ENCODE measurements at places on chromosomes 5 and 9.

DNA sequence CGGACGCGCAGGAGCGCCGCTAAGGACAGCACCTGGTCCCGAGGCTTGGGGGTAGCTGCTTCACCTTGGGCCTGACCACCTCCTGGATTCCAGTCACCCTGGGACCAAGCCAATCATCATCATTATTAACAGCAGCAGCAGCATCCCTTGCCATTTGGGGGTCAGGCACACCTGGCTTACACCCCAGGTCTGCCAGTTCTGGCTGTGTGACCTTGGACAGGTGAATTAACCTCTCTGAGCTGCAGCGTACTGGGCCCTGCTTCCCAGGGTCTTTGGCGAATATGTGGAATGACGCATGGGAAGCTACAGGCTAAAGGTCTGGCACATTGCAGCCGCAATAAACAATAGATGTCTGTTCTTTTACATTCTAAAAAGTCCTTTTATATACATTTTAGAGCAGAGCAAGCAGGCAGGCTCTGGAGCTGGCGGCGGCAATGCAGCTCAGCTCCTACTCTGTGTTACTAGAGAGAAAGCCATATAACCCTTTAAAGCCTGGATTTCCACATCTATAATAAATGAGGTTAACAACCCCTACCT, 97.8 kb upstream of the CPLX2 start:
- DNase-seq, result no peak

- DNase-seq, result no peak
These were observed 93.7 kb upstream of the MRPS30 start for GRCh38 chr5:44714871-44715561.

GRCh38 chr9:134919303-134919702, 1.6 kb upstream of the FCN1 start:
- no peak for DNase-seq

DNA sequence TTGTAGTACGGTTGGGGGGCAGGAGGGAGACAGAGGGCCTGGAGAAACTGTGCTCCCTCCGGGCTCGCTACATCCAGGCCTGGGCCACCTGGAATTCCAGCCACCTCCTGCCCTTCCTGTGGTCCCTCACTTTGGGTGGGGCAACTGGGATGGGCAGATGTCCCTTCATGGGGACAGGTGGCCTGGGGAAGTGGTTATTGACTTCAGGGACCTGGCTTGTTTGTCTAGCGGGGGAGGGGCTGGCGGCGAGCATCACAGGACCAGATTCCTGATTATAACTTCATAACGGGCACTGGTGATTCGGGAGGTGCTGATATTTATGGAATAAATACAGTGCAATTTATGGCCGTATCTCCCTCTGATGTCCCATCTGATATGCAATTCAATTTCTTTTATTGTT, 20.1 kb upstream of the LAMC3 start:
- DNase-seq, result peak; percentile 61

DNA sequence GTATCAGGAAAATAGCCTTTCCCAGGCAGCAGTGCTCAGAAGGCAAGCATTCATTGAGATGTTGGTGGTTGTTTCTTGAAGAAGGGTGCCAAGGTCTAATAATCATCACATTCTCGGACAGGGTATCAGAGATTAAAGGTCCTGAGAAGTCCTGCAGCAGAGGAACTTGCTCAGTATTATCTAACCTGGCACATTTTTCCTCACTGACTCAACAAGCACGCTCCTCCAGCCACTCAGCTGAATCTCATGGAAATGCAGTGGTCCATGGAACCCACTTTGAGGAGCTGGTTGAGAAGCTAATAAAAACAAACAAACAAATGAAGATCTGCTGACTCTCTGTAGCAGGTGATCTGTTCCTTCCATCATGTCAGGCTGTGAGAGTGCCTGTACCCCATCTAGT, 35.3 kb upstream of the ICE1 start:
- no peak for DNase-seq

GRCh38 chr5:98793223-98793622, 19.8 kb downstream of the RGMB start:
- DNase-seq, result no peak

- peak; percentile 62 for DNase-seq
These were observed 66.7 kb downstream of the PCDH1 start for GRCh38 chr5:141811287-141812155.

GRCh38 chr5:160082614-160083500, 36.4 kb downstream of the PWWP2A start:
- no peak for DNase-seq

DNA sequence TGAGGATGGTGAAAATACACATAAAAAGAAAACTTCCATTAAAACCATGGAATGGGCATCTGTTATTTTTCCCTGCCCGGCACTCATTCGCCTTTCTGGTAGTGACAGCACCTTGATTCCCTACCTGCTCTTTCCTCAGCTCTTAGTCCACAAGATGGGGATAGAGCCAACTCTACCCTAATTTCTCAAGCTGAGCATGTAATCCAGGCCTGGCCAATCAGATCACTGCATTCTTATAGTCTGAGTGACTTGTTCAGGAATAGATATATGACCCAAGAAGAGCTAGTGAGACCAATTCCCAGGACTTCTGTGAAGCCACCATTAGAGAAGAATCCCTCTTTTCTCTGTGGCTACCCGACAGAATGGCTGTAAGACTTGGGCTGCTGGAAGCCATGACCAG, 58.1 kb downstream of the TSSK1B start:
- no peak for DNase-seq

GRCh38 chr5:65867542-65868195, 58.7 kb upstream of the ERBIN start:
- no peak for DNase-seq

GRCh38 chr9:21060919-21061561, 16.7 kb downstream of the IFNB1 start:
- DNase-seq, result no peak

DNA sequence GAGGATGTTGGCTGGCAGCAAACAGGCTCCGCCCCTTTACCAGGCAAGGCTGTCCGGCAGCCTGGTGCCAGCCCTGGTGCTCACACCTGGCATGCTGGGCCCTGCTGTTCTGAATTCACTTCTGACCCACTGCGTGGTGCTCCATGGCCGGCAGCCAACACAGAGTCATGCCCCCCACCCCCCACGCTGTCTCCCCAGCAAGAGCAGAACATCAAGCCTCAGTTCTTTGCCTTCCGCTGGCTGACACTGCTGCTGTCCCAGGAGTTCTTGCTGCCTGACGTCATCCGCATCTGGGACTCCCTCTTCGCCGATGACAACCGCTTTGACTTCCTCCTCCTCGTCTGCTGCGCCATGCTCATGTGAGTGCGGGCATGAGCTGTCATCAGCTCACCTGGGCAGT, 12.6 kb upstream of the ENDOG start:
- DNase-seq, result no peak

DNA sequence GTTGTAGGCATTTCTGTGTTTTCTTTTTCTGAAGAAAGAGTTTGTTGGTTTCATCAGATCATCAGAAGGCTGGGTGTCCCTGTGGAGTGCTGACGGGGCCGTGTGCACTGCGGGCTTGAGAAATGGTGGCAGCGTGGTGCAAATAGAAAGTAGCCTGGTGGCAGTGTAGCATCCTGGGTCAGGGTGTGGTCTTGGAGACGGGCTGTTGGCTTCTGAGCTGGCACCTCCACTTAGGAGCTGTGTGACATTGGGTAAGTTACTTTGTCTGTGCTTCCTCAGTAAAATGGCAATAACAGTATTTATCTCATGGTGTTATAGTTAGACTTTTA, 10.0 kb upstream of the NDST1 start:
- DNase-seq, result no peak

GRCh38 chr5:45623832-45624231, 72.3 kb downstream of the HCN1 start:
- DNase-seq, result no peak

DNA sequence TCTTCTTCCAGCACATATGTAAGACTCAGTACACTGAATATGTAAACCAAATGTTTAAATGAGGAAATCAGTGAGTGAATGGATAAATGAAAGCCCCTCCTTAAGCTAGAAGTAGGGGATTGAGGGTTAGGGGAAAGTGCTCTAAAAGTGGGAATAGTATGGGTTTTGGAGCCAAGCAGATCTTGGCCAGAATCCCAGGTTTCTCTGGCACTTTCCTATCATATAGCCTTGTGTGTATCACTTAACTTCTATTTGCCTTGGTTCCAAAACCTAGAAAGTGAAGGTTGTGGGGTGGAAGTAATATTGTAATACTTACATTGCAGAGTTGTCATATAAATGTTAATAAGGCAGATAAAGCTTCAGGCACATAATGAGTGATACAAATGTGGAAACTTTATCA, 45.0 kb upstream of the SV2C start:
- DNase-seq, result no peak

- DNase-seq, result no peak
These were observed 60.6 kb upstream of the SAP30L start for GRCh38 chr5:154385236-154385512.

DNA sequence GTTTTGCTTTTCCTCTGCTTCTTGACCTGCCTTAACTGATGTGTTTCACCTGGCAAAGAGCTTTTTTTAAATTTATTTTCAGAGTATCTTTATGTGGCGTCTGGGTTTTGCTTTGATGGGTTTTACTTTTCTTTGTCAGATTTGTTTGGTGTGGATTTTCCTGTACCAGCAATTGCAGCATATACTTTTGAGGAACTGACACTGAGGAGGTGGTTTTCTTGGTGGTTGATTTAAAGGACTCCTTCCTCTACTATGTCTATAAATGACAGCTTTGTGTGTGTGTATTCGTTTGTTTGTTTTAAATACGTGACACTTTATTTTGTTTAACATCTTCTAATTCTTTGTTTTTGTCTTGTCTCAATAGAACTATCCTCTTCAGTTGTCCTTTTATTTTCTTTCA, 1071.9 kb upstream of the ARRDC3 start:
- no peak for DNase-seq

GRCh38 chr5:34045996-34046395, 3.0 kb upstream of the C1QTNF3 start:
- DNase-seq, result no peak

DNA sequence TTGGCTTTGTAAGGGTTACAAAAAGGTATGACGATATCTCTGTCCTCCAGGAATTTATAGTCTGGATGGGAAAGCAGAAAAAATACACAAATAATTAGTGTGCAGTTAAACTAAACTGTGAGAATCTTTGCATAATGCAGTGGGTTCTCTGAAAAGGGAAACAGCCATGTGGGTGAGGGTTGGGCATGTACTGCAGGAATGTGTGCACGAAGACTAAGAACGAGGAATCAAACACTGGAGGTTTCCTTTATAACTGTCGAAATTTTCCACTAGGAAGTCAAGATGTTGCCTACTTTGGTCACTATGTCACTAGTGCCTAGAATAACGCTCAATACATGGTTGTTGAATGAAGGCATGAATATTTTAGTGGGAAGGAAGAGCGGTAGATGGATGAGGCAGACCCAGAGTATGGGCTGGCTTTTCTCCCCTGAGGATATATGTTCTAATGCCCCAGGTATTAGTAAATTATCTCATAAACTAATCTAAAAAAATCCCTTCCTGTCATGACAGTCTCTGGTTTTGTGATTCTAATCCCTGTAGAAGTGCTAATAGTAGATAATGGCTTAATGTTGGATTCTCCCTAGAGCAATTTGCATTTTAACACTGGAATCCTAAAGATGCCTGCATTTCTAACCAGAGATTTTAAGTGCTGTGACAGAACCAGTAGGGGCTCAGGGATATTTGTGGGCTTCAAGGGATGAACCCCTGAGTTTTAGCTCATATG, 227.3 kb downstream of the NMUR2 start:
- no peak for DNase-seq

GRCh38 chr5:102049517-102049916, 246.6 kb downstream of the SLCO4C1 start:
- DNase-seq, result peak; percentile 88

DNA sequence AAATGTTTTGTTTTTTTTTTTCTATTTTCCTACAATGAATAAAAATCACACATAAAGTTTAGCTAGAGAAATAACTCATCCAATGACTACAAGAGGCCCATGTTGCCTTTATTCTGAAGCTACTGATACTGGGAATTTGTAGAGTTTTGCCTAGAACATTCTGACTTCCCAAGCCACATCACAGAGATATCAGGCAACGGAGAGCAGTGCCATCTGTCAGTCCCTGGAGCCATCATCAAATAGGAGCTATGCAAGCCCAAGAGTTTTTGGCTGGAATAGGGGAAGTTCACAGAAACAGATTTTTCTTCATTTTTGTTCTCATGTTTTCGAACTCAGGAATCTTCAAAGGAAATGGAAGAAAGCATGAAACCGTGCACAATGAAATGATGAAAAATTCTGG, 896.6 kb downstream of the TLE1 start:
- no peak for DNase-seq

GRCh38 chr9:35651956-35652828, 1.5 kb upstream of the SIT1 start:
- DNase-seq, result no peak

DNA sequence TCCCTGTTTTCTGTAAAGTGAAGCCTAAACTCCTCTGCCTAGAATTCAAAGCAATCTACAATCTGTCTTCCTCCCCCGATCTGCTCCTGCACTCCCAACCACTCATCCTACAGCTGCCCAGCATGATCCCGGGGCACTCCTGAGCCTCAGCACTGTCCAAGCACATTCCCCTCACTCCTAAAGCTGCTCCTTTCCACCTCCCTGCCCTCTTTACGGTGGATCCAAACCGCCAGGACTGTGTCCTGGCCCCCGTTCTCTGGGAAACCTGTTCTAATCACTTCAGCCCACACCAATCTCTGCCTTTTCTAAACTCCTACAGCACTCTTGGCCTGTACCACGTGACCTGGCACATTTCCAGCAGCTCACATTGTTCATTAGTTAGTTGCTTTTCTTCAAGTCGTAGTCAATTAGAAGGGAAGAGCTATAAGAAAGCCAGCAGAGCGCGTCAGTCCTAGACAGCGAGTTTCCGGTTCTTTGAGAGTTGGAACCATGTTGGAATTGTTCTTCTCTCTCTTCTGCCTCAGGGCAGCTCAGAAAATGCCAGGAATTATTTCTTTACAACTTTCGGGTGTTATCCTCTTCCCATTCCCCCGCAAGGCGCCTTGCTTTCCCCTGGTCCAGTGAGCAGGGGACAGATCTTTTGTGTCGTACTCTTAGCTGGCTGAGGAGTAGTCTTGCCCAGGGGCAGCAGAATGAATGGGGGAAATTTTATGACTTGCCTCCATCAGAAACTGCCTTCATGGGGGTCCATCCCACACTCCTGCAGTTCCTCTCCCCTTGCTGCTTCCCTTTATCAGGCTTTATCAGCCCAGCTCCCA, 60.7 kb downstream of the NRG2 start:
- no peak for DNase-seq

DNA sequence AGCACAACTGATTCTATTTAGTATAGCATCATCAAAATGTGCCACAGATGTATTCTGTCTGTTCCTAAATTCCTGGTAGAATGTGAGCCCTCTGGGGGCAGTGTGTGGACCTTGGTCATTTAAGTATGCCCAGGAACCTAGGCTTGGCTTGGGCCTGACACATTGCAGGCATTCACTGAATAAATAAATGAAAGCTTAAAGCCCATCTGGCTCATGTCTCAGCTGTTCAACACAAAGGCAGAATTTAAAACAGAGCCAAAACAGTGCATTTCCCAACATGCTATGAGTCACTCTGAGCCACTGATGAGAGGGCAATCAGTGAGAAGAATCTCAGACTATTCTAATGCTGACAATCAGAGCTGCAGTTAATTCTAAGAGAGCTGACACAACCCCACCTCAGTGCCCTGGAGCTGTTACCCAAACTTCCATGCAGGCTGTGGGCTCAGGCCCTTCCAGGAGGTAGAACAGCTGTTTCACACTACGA, 8.1 kb downstream of the FAM193B start:
- DNase-seq, result no peak

GRCh38 chr5:2184563-2185540, 302.1 kb upstream of the IRX4 start:
- no peak for DNase-seq

- DNase-seq, result no peak
These were observed 409.9 kb downstream of the CTNND2 start for GRCh38 chr5:11494340-11494739.

Data from NCI-H146 (cell line).